ENCODE measurements at places on chromosomes 7 and 10.

DNA sequence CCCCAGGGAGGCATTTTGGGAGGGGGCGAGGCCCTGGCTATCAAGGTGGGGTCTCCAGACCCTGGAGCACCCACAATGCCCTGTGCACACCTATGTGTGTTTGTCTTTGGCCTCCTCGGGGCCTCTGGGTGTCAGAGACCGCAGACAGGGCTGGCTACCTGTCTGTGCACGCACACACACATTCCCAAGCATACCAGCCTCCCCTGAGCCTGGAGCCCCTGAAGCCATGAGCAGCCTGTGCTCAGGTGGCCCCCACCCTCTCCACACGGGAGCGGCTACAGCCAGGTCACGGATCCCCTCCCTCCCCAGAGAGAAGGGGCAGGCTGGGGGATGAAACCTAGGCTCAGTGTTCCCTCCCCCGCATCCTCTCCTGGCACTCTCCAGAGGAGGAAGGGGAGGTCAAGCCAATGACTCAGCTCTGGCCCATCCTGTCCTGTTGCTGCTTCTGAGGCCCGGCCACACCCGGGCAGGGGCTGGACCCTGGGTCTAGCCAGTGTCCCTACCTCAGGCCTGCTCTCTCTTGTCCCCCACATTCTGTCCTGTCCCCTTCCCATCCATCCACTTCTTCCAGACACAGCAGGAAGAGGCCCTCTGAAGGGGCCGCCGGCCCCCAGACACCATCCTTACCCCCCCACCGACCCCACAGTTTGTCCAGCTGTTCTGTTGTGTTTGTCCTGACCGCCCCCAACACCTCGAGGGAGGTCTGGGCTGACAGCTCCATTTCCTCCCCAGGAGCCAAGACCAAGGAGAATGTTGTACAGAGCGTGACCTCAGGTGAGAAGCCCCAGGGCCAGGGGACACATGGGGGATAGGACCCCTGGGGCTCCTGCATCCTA lies 720 bp downstream of the SNCG start:
- no peak for DNase-seq

- no peak for DNase-seq
These were observed 13.4 kb downstream of the USP54 start for GRCh38 chr10:73577788-73578187.

DNA sequence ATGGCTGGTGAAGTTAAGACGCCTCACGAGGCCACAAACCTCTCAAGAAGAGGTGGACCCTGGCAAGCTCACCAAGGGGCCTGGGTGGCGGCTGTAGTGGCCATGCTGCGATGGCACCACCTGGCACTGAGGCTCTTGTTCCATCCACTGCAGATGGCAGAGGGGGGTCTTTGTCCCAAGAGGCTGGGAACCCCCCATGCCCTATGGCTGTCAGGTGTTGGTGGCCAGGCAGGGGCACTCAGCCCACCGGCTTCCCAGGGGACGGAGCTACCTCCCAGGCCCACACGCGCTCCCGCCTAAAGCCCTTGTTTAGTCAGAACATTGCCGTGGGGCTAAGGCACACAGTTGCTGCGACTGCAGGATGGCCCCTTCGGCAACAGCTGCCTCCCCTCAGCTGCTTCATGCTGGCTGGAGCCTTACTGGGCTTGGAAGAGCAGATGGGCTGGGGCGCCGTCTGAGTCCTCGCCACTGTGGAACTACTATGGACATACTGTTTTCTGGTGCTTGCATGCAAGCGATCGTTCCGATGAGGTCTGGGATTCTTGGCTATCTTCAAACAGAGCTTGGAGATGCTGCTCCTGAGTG lies 46.8 kb downstream of the DPYSL4 start:
- DNase-seq = no peak

DNA sequence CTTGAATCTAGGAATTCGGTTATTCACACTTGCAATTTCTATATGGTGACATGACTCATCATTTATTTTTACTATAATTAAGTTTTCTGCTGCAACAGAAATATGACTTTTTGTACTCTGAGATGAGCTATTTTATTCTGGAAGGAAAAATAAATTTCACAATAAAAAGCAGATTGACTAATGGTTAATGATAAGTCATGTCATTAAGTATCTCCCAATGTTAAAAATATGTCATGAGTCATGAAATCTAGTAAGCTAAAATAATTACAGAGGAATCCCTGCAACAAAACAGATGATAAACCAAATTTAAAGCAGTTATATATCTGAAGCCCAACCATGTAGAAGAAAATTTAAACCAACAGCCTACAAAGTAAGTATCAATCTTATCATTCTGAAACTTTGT lies 149.2 kb downstream of the CACNA2D1 start:
- no peak for DNase-seq

GRCh38 chr10:67923551-67923950 lies 39.1 kb downstream of the SIRT1 start:
- DNase-seq = no peak

Measured in stimulated activated CD4-positive, alpha-beta T cell treated with anti-CD3 and anti-CD28 coated beads, Interleukin-2, amount 100 ng/mL, for 24 hours (primary cell).